A549 treated with CORT108297 at 1 μM for 4 hours (cell line): ENCODE measurements at places on chromosomes 1 and 21. TPM values are rescaled to one million over a fixed set of nuclear protein-coding genes. Genes with fewer than 3 reads are reported as not detected.

The LCE1A gene
- not detected in 5 replicates for total RNA-seq

The OPTC gene
- not detected in 5 replicates for total RNA-seq

The BRDT gene
- not detected in 5 replicates for total RNA-seq

The SYTL1 gene
- total RNA-seq = 0.30 to 0.88 TPM (median 0.56 TPM) in 5 replicates

The PGLYRP3 gene
- not detected in 5 replicates for total RNA-seq

The ST6GALNAC3 gene
- total RNA-seq = 0.30 to 0.47 TPM (median 0.41 TPM) in 5 replicates

The KIF17 gene
- total RNA-seq = 1.1 to 1.6 TPM (median 1.5 TPM) in 5 replicates

The NTNG1 gene
- total RNA-seq = not detected in 5 replicates

The SPATA21 gene
- 0.03 to 0.11 TPM (median 0.05 TPM) in 5 replicates for total RNA-seq

The CFAP45 gene
- total RNA-seq = 0.61 to 0.79 TPM (median 0.73 TPM) in 5 replicates

The SLC44A5 gene
- 0.02 to 0.17 TPM (median 0.06 TPM) in 5 replicates for total RNA-seq

The NUP210L gene
- total RNA-seq = not detected in 5 replicates

The ASPM gene
- total RNA-seq = 20.6 to 24.0 TPM (median 22.6 TPM) in 5 replicates

The LCE4A gene
- total RNA-seq = not detected in 5 replicates

The CCDC24 gene
- total RNA-seq = 5.7 to 8.3 TPM (median 7.8 TPM) in 5 replicates

The TMEM222 gene
- 40.1 to 51.0 TPM (median 50.4 TPM) in 5 replicates for total RNA-seq

The GREM2 gene
- 0.13 to 0.31 TPM (median 0.21 TPM) in 5 replicates for total RNA-seq

The PKP1 gene
- total RNA-seq = 0.03 to 0.05 TPM (median 0.05 TPM) in 5 replicates

The UBE4B gene
- 12.7 to 15.6 TPM (median 13.9 TPM) in 5 replicates for total RNA-seq

The TTC39A gene
- total RNA-seq = 0.96 to 2.2 TPM (median 1.1 TPM) in 5 replicates

The RUNX3 gene
- total RNA-seq = 4.3 to 7.3 TPM (median 6.4 TPM) in 5 replicates

The S100A10 gene
- total RNA-seq = 1,898 to 2,089 TPM (median 2,074 TPM) in 5 replicates

The RCSD1 gene
- total RNA-seq = 0.05 to 0.09 TPM (median 0.05 TPM) in 5 replicates

The PGBD2 gene
- 3.7 to 4.9 TPM (median 3.8 TPM) in 5 replicates for total RNA-seq

The CFHR3 gene
- total RNA-seq = 0.10 to 0.24 TPM (median 0.21 TPM) in 5 replicates

The LCE2C gene
- not detected in 5 replicates for total RNA-seq

The TNFRSF14 gene
- 0.09 to 0.35 TPM (median 0.16 TPM) in 5 replicates for total RNA-seq

The MAP1LC3C gene
- total RNA-seq = 0.10 to 0.22 TPM (median 0.18 TPM) in 4 of 5 replicates, not detected in the other

The ODR4 gene
- 15.0 to 18.1 TPM (median 16.3 TPM) in 5 replicates for total RNA-seq

The FBLIM1 gene
- 19.7 to 33.3 TPM (median 27.3 TPM) in 5 replicates for total RNA-seq

The PODN gene
- not detected in 5 replicates for total RNA-seq

The KCNA10 gene
- total RNA-seq = not detected in 5 replicates

The SRGAP2 gene
- 18.7 to 29.5 TPM (median 26.5 TPM) in 5 replicates for total RNA-seq

The SPRR2E gene
- total RNA-seq = not detected in 5 replicates

The FAM163A gene
- total RNA-seq = 0.02 to 0.04 TPM (median 0.02 TPM) in 3 of 5 replicates, not detected in the others

The HES2 gene
- 2.2 to 4.6 TPM (median 4.1 TPM) in 5 replicates for total RNA-seq

The SPRR2B gene
- total RNA-seq = not detected in 5 replicates

The GRHL3 gene
- 0.48 to 0.79 TPM (median 0.54 TPM) in 5 replicates for total RNA-seq

The SYNC gene
- 9.1 to 14.8 TPM (median 12.4 TPM) in 5 replicates for total RNA-seq

The RIMS3 gene
- total RNA-seq = 0.61 to 1.3 TPM (median 1.0 TPM) in 5 replicates

The LGR6 gene
- 0.35 to 1.1 TPM (median 0.55 TPM) in 5 replicates for total RNA-seq

The TLR5 gene
- 0.04 to 0.23 TPM (median 0.13 TPM) in 5 replicates for total RNA-seq

The RGS16 gene
- total RNA-seq = 0.18 to 0.29 TPM (median 0.25 TPM) in 5 replicates

The BACE2 gene
- total RNA-seq = 20.9 to 22.8 TPM (median 21.5 TPM) in 5 replicates

The HMCN1 gene
- total RNA-seq = 0.02 to 0.13 TPM (median 0.06 TPM) in 5 replicates

The SH3BGR gene
- total RNA-seq = 0.95 to 1.2 TPM (median 1.2 TPM) in 5 replicates

The PADI4 gene
- not detected in 5 replicates for total RNA-seq

The NBPF4 gene
- 0.07 to 0.18 TPM (median 0.11 TPM) in 5 replicates for total RNA-seq

The PHACTR4 gene
- 17.4 to 22.0 TPM (median 20.8 TPM) in 5 replicates for total RNA-seq

The NBPF10 gene
- total RNA-seq = 0.46 to 0.75 TPM (median 0.57 TPM) in 5 replicates

The KCNE2 gene
- total RNA-seq = not detected in 5 replicates

The ITLN1 gene
- not detected in 5 replicates for total RNA-seq

The KRTAP6-1 gene
- not detected in 5 replicates for total RNA-seq

The BTG2 gene
- total RNA-seq = 10.1 to 14.5 TPM (median 14.2 TPM) in 5 replicates

The TLCD4 gene
- 7.2 to 13.5 TPM (median 10.6 TPM) in 5 replicates for total RNA-seq
